ENCODE measurements at places on chromosomes 4 and X. TPM values are rescaled to one million over a fixed set of nuclear protein-coding genes. Genes with fewer than 3 reads are reported as not detected.

TASL gene
- not detected for total RNA-seq

C4orf51 gene
- not detected for total RNA-seq

UBL4A gene
- total RNA-seq = 25.8 TPM

TCEAL1 gene
- 9.6 TPM for total RNA-seq

FAM241A gene
- total RNA-seq = 1.5 TPM

MFAP3L gene
- total RNA-seq = 30.2 TPM

DCLK2 gene
- 6.2 TPM for total RNA-seq

FABP2 gene
- total RNA-seq = not detected

PPP1R2C gene
- not detected for total RNA-seq

SOWAHB gene
- total RNA-seq = 6.8 TPM

AKAP14 gene
- not detected for total RNA-seq

NPNT gene
- total RNA-seq = 3.1 TPM

MGAT4D gene
- total RNA-seq = not detected

TLR3 gene
- total RNA-seq = 2.6 TPM

TLR6 gene
- total RNA-seq = 3.1 TPM

ALG13 gene
- total RNA-seq = 31.0 TPM

CXCL13 gene
- total RNA-seq = not detected

MAMLD1 gene
- 6.6 TPM for total RNA-seq

UGT2A1 gene
- total RNA-seq = not detected

DHX15 gene
- 130 TPM for total RNA-seq

RNF212 gene
- 2.0 TPM for total RNA-seq

PPEF2 gene
- not detected for total RNA-seq

CFP gene
- total RNA-seq = 0.17 TPM

ADAMTS3 gene
- total RNA-seq = 4.2 TPM

IRS4 gene
- total RNA-seq = 0.19 TPM

SMIM10L2A gene
- 0.48 TPM for total RNA-seq

BEX5 gene
- 1.6 TPM for total RNA-seq

CT47B1 gene
- total RNA-seq = not detected

SMIM10 gene
- total RNA-seq = 1.2 TPM

SMR3B gene
- not detected for total RNA-seq

POU3F4 gene
- 0.31 TPM for total RNA-seq

KCNE5 gene
- 1.3 TPM for total RNA-seq

ZDHHC15 gene
- total RNA-seq = 0.77 TPM

PPP1R3F gene
- total RNA-seq = 5.6 TPM

IL9R gene
- total RNA-seq = 0.14 TPM

YIPF7 gene
- total RNA-seq = 0.30 TPM

ZCCHC18 gene
- 2.1 TPM for total RNA-seq

PRDM5 gene
- total RNA-seq = 5.3 TPM

VCX2 gene
- total RNA-seq = not detected

RHOXF2 gene
- total RNA-seq = not detected

ABLIM2 gene
- total RNA-seq = 0.36 TPM

TMSB15B gene
- total RNA-seq = 6.3 TPM

AMBN gene
- not detected for total RNA-seq

CCNA2 gene
- total RNA-seq = 6.2 TPM
